ENCODE measurements at places on chromosomes 7 and 10.
A peak's percentile ranks its signal among the peaks of the same experiment; 100 is the strongest.

- no peak for DNase-seq
These were observed 542.4 kb upstream of the GALNT17 start for GRCh38 chr7:70589590-70589989.

GRCh38 chr7:150335108-150335773 is 6.2 kb downstream of the RARRES2 start:
- no peak for DNase-seq

DNA sequence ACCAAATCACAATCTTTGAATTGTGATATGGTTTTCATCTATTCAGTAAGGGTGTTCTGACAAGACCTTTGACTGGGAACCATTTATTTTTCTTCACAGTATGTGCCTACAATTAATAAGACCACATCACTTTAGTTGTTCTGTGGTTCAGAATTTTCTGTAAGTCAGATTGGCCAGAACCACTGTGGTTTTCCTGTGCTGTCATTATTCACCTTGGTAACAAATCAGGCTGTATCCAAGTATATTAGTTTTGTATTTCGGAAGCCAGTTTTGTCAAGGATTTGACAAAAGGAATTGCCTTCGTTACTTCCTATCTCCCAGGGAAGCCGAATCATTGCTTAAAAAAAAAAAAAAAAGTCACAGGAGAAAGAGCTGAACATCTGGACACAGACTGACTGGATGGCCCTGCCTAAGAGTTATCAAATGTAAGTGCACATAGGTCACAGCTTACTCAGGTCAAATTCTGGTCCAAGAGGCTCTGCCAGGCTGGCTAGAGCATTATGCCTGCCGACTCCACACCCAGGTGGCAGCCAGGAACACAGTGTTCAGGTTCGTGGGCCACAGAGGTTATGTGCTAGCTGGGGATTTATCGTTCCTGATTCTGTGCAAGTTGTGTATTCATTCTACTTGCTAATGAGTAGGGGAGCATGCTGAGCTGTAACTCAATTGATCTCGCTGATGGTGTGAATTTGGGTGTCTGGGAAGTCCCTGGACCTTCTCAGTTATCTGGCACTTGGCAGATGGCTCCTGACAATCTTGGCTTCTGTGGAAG is 175.3 kb downstream of the JAZF1 start:
- DNase-seq: no peak

DNA sequence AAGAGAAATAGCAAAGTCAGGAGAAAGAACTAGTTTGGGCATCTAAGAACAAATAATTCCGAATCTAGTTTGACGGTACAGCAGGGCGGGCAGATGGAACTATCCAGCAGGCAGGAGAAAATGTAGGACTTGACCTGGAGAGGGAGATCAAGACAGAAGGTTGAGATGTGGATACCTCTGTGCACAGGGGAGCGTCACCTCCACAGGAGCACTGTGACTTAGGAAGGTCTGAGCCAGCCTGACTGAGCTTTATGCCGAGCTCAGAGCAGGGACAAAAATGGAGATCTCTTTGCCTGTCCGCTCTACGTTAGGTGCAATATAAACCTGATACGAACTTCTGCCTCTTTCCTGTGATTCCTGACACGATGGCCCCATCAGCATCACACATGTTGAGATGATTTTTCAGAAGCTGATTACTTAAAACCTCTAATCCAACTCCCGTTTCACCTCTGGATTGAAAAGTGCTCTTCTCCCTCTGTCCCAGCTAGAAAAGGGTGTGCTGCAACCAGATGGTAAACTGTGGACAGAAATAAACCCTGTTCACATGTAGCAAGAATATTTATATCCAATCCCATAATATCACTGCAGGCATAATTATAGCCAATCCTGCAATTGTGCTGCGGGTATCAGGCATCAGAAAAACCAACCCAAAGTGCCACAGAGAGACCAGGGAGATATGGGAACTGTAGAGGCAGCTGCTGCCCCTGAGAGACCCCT is 13.6 kb upstream of the SORBS1 start:
- no peak for DNase-seq

- no peak for DNase-seq
These were observed 16.3 kb downstream of the MINDY4 start for GRCh38 chr7:30787486-30787885.

DNA sequence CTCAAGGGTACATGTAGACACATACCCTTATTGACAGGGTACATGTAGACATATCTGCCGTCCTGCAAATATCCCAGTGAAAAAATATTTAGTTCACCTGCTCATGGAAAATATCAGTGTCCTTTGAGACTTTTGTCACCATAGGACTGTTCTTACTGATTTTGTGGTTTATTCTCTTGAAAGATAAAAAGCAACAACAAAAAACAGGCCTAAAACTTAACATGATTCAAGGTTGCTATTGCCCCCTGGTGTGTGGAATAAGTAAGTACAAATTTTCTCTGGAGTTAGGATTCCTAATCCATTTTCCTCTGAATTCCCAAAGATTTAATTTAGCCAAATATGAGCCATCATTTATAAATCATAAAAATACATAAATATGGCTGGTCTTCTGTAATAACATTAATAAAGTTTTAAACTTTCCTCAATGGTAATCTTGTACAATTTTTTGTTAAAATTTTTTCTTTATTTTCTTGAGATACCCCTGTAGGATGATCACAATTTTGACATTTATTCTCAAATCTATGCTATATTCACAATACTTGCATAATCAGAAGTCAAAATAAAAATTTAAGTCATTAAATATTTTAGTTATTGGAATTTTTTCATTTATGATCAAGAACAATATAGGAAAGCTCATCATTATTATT is 741.4 kb upstream of the POT1 start:
- DNase-seq: no peak

DNA sequence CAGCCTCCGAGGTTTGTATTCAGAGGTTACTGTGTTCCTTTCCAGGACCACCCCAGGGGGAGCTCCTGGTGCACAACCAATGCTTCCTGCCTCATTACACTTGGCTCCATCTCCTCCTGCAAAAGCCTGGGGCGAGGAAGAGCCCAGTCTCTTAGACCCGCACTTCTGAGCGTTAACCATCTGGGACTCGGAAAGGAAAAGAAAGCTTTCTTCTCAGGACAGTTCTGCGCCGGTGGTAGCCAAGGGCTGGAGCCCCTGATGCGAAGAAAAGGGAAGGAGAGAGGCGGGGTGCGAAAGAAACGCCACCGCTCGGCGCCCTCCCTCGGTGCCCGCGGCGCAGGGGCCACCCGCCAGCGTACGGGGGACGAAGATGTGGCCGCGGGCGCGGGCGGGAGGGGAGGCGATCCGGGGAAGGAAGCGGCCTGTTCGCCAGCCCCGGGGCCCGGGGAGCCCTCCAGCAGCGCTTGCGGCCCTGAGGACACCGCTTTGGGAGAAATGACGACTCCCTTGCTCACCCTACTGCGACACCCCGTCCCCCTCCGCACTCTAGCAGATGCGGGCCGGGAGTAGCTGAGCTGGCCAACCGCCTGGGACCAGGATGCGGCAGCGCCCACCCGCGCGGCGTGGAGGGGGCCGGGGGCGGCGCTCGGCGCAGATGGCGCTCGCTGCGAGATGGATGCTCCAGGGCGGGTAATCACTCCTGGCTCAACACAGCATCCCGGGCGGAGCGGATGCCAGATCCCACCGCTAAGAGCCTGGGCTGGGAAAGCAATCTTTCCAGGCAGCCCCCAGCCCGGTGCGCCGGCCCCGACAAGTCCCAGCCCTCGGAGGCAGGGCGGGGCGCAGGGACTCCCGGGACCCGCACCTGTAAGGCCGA is 1.3 kb downstream of the NRCAM start:
- DNase-seq: peak; percentile 65

GRCh38 chr7:91940171-91940570 is 491 bp upstream of the AKAP9 start:
- DNase-seq: peak; percentile 43

DNA sequence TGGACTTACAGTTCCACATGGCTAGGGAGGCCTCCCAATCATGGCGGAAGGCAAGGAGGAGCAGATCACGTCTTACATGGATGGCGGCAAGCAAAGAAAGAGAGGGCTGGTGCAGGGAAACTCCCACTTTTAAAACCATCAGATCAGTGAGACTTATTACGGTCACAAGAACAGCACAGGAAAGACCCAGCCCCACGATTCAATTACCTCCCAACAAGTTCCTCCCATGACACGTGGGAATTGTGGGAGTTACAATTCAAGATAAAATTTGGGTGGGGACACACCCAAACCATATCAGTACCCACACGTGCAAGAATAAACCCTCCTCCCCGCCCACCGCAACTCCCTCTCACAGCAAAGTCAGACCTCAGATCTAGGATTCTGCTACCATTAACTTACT is 4.5 kb upstream of the AIFM2 start:
- no peak for DNase-seq

All from NCI-H1105 (cell line).